ENCODE measurements at places on chromosomes 5 and 9.

DNA sequence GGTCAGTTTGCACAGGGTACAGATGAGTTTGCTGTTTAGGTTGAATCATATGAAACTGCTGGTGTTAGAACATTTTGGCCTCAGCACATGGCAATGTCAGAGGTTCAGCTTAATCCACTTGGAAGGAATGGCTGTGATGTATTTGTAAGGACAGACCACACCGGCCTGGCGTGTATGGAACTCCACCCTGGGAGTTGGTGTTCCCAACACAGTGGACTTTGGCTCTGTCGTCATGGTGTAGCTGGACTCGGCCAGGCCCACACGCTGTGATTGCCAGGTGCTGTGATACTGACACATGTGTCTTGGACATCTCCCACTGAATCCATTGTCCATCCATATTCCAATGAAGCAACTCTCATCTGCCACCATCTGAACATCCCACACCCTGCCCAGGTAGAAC, 90.3 kb downstream of the ZNF618 start:
- DNase-seq, result no peak

DNA sequence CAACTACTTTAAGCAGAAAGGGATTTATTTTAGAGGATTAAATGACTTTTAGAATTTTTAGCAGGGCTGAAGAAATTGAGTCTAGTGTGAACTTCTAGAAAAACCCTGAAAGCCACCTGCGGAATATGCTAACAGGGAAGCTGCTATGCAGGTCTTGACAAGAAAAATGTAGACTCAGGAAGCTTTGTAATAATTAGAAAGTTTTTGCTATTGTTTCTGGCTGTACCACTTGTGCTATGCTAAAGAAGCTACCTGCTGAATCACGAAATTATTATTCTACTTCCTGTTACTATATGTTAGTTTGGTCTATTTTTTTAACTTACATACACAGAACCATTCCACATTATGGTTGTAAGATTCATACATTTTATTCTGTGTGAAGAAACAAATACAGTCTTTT, 74.0 kb upstream of the CHSY3 start:
- DNase-seq, result no peak

GRCh38 chr5:95759634-95760033, 28.5 kb downstream of the RHOBTB3 start:
- DNase-seq, result peak; percentile 38

- peak; percentile 29 for DNase-seq
Measured at GRCh38 chr5:7391814-7392692, 3.9 kb upstream of the ADCY2 start.

DNA sequence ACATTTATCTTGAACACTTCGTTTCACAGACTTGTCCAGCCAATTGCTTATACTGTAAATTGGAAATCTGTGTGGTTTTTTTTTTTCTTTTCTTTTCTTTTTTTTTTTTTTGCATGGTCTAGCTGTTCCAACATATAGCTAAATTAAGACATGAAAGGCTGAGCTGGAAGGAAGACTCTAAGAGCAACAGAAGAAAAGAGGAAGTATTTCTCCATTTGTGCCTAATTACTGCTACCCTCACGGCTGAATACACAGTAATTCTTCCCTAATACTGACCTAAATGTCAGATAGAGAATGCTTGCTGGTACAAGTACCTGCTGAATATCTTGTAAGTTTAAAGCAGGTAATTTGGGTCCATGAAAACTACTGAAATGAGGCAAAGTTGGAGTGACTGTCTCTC, 11.0 kb upstream of the HAPLN1 start:
- DNase-seq, result no peak

DNA sequence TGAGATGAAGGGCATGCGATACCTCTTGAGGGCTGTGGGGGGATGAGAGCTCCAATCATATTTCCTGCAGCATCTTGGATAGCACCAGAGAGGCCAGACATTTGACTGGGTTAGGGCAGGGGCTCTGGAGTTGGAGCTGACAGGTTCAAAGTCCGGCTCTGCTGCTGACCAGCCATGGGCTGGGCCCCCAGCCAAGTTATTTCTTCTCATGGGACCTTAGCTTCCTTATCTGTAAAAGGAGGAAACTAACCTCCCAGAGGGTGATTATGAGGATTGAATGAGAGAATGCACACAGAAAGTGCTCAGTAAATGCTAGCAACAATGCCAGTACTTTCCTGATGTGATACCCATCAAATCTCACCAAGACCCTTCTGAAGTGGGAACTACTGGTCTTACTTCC, 65.2 kb upstream of the SLC25A51 start:
- DNase-seq, result peak; percentile 64

- no peak for DNase-seq
Measured at GRCh38 chr9:101718192-101718591, 20.3 kb downstream of the GRIN3A start.

DNA sequence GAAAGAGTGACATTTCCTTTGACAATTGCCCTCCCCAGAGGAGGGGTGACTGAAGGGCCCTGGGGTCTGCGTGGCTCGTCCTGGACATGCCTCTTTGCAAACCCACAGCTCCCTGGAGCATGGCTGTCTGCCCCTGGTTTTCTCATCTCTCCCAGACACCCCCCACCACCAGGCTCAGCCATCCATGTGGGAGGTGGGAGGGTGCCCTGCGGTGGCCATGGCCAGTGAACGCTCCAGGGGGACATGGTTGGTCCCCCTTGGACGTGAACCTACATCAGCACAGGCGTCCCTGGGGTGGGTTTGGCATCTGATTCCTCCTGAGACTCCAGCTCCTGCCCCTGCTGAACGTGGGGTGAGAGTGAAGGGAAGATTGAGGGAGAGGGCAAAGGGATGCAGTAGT, 67.7 kb upstream of the LMX1B start:
- no peak for DNase-seq

DNA sequence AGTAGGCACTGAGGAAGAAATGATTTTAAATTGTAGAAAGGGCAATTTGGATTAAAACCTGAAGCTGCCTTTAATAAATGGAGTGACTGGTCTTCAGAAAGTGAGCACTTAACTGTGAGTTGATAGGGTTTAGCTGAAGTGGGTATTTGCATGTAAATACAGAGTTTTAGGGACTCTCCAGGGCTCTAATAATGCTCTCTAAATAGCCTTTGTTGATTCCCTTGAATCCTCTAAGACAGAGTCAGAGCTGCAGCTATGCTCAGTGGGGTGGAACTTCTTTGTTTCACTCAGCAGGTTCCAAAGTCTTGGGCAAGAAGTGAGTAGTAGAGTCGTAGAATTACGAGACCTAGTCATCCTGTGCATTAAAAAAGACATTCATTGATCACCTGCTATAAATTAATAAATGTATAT, 21.4 kb downstream of the GLRA1 start:
- peak; percentile 64 for DNase-seq

DNA sequence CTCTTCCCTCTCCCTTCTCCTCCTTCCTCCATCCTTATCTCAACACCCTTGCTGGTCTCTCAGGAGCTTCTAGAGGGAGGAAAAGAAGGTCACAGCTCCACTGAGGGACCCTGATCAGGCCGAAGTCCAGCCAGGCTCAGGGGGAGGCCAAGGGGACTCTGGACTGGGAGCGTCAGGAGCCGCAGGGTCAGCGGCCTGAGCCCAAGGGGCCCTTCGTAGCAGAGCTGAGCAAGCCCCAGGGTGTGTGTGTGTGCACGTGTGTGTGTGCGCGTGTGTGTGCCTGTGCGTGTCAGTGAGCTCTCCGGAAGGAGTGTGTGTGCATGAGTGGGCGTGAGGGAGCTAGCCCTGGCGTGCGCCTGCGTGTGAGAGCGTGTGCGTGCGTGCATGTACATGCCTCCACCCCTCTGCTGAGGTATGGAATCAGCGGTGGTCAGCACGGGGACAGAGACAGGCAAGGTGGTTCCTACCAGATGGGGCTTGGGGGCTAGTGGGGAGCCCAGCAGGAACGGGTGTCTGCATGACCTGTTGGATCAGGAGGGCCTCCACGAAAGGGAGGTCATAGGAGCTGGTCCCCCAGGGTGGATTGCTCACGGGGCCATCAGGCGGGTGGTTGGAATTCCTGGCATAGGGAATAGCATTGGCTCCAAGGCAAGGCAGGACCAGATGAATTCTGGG, 10.0 kb upstream of the AGPAT2 start:
- DNase-seq, result peak; percentile 54

Data from kidney tubule cell (primary cell).